GM12865 (cell line): ENCODE measurements at places on chromosomes 12 and 14.
A peak's percentile ranks its signal among the peaks of the same experiment; 100 is the strongest.

DNA sequence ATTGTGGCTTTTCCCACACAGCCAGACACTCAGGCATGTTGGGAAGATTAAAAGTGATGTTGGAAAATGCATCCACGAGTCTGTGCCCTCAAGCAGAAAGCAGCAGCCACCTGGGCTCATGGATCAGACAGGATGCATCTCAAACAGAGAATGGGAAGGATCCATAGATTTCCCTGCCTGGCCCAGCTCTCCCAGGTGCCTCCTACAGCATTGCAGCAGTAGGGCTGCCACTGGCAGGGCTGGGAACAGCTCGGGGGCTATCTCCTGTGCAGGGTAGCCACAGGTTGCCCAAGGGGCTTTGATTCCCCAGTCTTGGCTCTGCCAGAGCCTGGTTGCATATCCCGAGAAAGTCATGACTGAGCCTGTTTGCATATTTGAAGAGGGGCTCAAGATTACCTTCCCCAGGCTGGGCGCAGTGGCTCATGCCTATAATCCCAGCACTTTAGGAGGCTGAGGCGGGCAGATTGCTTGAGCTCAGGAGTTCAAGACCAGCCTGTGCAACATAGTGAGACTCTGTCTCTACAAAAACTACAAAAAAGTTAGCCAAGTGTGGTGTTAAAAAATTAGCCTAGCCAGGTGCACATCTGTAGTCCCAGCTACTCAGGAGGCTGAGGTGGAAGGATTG is 19.5 kb downstream of the C14orf132 start:
- no peak for DNase-seq

DNA sequence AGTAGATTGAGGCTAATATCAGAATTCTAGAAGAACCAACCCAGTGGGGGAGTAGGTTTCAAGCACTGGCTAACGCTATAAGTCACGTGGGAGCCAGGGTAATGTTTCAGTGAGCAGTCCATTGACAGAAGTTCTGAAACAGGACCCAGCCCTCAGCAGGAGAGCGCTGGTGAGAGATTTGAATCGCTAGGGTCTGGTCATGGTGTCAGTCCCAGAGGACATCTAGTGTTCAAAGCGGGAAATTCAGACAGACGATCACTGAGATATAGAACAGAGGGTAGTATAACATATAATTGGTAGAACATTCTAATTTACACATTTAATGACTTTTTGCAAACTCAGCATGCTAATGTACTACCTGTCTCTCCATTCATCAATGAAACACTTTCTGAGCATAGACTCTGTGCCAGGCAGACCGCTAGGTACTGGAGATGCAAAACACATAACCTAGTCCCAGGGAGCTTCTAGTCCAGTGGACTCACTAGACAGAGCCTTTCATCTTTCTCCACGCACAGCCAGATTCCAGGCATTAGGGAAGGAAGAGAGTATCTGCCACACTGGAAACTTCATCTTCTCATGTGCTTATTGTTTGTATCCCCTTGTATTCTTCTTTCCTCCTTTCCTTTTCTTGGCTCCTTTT is 35.4 kb upstream of the RNASE3 start:
- peak; percentile 79 for DNase-seq

DNA sequence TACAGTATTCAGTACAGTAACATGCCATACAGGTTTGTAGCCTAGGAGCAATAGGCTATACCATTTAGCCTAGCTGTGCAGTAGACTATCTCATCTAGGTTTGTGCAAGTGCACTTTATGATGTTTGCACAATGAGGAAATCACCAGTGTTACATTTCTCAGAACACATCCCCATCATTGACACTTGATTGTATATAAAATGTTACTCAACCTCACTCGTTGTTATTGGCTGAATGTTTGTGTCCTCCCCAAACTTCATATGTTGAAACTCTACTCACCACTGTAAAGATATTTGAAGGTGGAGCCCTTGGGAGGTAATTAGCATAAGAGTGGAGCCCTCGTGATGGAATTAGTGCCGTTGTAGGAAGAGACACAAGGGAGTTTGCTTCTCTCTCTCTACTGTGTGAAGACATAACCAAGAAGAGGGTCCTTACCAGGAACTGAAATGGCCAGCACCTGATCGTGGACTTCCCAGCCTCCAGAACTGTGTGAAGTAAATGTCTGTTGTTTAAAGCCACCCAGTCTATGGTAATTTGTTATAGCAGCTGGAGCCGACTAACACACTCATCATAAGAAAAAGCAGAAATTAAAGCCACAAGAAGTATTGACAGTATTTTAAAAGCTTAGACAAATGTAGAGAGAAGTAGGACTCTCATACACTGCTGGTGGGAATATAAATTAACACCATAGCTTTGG is 3.2 kb upstream of the MED13L start:
- DNase-seq = no peak

- no peak for DNase-seq
These were observed 13.0 kb downstream of the SLC48A1 start for GRCh38 chr12:47785887-47786661.

- DNase-seq = no peak
These were observed 5.2 kb downstream of the NDUFA12 start for GRCh38 chr12:94998326-94998725.

DNA sequence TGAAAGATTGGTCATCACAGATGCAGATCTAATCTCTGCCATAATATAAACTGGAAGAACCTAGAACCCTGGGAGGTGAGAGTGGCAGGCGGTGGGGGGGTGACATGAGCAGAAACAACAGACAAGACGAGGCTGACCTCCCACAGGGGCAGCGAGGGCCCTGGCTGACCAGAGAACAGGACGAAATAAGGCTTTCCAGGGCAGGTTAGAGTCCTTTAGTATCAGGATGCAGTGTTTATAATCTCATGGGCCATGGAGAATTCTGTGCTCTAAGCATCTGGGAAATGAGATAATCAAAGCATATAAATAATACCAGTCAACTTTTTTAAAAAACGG is 102.7 kb upstream of the BCL2L14 start:
- DNase-seq = no peak

DNA sequence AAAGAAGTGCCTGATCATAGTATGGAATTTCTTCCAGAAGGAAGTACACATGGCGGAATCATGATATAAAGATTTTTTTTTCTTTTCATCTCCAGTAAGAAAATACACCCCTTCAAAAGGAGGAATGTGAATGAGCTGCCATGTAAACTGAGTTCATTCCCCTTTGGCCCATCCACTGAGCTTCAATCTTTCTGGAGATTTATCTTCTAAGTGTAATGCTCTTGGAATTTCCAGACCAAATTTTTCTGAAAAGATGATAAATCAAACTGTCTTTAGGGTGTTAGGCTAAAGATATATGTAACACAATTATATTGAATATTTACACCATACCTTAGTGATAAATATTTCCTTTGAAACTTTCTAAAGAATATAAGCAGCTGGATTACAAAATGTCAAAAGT is 5.2 kb downstream of the DCN start:
- DNase-seq = no peak

- no peak for DNase-seq
These were observed 6.3 kb upstream of the TMPO start for GRCh38 chr12:98509063-98509462.

GRCh38 chr14:61478971-61479473 is 157.6 kb downstream of the PRKCH start:
- peak; percentile 79 for DNase-seq

- DNase-seq = peak; percentile 61
These were observed 991 bp downstream of the FBXL14 start for GRCh38 chr12:1593174-1594005.

DNA sequence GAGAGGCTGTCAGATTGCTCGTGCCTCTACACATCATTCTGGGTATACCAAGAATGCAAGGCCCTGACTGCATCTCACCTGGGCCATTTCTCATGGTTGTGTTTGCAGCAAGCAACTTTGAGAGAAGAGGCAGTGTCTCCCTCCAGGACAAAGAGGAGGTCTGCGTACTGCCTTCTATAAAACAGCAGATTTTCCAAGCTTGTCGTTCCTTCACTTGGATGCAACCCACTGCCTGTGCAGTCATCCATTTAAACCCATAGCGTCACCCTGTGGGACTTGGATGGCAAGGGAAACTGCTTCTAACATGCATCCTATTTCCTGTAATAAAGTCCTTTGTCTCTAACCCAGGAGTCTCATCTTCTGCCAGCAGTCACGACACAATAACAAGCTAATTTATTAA is 1.3 kb downstream of the POMT2 start:
- no peak for DNase-seq

DNA sequence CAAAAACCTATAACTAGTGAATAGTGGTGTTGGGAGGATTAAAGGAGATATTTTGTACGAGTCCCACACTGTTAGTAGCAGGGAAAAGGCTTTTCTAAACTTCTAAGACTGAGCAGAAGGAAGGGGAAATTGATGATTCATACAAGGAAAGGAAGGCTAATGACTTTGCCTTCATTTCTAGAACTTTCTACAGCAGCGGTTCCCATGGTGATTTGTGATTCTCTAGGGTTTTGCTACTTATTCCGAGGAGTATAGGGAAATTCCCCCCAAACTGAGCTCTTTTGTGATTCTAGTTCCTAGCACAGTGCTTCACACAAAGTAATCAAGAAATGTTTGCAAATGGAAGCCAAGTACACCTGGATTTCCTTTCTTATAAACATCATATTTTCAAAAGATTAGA is 23.8 kb upstream of the PWP1 start:
- peak; percentile 52 for DNase-seq

GRCh38 chr12:94329366-94329765 is 130.3 kb downstream of the CEP83 start:
- peak; percentile 7 for DNase-seq

GRCh38 chr14:68790644-68791077 is 2.2 kb downstream of the ZFP36L1 start:
- no peak for DNase-seq
